ENCODE measurements at places on chromosomes 1 and 21. TPM values are rescaled to one million over a fixed set of nuclear protein-coding genes. Genes with fewer than 3 reads are reported as not detected.

Gene FCRL2
- 0.05 TPM for total RNA-seq

Gene SEC16B
- not detected for total RNA-seq

Gene CASQ2
- total RNA-seq = not detected

Gene LENEP
- total RNA-seq = 0.50 TPM

Gene SLC16A4
- 0.28 TPM for total RNA-seq

Gene SPRR2A
- not detected for total RNA-seq

Measured in activated T-cell treated with anti-CD3 and anti-CD28 coated beads, Interleukin-2, amount 50 U/mL, for 4 hours (primary cell).